ENCODE measurements at places on chromosomes 12 and 14.

DNA sequence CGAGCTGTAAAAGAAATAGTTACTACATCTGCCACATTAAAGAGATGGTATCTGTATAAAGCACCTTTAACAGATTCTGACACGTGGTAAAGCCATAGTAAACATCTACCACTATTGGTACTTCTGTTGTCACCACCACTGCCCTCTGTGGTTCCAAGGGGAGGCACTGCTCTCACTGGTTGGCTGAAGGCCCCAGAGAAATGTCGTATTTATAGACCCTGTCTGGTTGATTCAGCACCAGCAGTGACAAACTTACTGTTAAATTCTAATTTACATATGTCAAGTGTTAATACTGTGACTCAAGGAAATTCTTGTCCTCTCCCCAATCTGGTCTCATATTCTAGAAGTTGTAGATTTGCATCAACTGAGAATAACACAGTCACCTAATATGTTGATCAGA lies 281.1 kb downstream of the ERC1 start:
- DNase-seq = no peak

DNA sequence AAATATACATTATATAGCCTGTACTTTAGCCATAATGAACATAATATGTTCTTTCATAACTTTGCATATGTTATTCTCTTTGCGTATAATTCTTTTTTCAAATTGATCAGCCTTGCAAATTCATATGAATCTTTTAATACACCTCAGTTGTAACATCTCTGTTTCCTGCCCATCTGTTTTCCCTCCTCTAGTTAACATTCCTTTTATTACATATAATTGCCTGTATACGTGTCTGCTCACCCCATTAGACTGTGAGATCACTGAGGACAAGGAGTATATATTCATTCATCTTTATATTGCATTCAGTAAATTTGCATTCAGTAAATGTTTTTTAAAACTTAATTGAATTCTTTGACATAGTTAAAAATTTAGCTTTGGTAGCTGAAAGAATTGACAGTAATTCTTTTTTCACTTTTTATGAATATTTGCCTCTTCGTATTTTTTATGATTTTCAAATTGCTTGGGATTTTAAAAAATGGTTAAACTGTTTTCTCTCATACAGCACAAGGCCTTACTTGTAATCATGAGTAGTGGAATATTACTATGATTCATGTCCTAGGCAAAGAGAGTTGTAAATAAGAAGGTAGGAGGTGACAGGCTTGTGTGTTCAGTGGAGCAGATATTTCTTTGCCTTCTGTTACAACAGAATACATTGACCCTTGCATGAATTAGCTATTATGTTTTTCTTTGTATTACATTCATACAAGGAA lies 32.8 kb upstream of the KLHL42 start:
- peak; percentile 4 for DNase-seq

GRCh38 chr12:52499806-52500560 lies 6.9 kb upstream of the KRT6A start:
- no peak for DNase-seq

DNA sequence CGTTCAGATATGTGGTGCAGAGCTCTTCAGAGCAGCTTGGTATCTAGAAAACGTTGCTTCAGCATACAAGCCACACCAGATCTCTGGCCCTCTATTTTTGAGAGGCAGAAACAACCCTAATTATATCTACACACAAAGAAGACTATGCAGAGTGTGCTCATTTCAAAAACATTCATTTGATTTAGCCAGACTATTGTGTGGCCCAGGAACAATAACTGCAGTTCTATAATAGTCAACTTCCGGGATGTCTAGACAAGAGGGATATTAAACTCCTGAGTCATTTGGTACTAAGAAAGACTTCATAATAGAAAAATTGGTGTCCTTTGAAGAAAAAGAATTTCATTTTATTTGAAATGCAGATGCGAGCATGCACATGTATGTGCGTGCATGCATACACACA lies 153.8 kb downstream of the PELI2 start:
- no peak for DNase-seq

DNA sequence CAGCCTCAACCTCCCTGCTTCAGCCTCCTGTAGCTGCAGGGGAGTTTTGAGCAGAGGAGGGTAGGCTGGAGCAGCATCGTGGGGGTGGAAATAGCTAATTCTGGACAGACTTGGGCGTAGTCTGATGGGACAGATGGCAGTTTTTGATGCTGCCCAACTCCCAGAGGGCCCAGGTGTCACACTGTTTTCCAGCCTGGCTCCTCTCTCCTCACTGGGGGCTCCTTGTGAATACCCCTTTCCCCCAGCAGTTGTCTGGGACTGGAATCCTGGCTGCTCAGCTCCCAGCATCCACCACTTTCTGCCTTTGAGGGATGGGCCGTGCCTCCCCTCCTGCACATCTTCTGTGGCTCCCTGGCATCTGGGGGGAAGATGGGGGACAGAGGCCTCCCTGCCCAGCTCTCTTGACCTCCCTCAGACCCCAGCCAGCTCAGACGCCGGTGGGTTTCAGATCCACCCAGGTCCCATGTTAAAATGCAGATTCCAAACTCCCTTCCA lies 34.0 kb downstream of the SH2B3 start:
- no peak for DNase-seq

DNA sequence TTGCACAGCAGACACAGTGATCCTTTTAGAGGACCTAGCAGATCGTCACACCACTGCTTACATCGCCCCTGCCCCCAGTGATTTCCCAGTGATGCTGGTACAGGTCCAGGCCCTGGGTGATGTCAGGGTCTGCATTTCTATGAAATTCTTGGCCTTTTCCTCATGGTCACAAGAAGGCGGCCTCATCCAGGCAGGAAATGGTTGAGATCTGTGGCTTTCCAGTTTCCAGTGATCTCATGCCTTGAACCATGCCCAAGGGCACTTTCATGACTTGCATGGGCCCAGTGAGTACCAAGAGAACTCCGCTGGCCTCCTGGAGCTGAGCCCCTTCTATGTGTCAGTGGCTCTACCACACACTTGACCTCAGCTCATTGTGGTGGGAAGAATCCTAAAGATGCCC lies 41.9 kb upstream of the BDKRB2 start:
- no peak for DNase-seq

DNA sequence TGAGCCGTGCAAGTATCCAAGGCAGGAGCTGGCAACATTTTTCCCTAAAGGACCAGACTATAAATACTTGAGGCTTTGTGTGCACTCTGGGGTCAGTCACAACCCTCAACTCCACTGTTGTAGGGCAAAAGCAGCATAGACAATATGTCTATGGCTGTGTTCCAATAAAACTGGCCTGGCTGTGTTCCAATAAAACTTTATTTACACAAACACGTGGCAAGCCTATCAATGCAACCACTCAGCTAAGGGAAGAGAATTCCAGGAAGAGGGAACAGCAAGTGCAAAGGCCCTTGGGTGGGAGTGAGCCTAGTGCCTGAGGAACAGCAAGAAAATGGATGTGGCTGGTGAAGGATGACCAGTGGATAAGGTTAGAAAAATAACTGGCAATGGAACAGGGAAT lies 11.3 kb upstream of the FAM181A start:
- no peak for DNase-seq

DNA sequence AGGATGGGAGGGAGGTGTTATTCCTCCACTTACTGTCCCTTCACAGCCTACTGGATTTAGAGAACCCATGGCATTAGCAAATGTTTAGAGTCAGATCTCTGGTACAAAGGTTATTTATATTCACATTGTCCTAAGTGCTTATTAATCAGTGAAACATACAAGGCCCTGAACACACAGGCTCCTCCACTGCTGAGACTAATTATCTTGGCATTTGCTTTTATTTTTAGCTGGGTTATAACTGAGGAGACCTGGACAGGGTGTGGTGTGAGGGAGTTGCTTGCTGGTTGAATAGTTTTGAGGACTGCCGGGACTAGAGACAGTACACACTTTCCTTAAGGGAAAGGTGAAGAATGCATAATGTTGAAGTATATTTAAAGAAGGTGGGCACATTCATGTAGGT lies 77.5 kb downstream of the FIGNL2 start:
- DNase-seq = no peak

DNA sequence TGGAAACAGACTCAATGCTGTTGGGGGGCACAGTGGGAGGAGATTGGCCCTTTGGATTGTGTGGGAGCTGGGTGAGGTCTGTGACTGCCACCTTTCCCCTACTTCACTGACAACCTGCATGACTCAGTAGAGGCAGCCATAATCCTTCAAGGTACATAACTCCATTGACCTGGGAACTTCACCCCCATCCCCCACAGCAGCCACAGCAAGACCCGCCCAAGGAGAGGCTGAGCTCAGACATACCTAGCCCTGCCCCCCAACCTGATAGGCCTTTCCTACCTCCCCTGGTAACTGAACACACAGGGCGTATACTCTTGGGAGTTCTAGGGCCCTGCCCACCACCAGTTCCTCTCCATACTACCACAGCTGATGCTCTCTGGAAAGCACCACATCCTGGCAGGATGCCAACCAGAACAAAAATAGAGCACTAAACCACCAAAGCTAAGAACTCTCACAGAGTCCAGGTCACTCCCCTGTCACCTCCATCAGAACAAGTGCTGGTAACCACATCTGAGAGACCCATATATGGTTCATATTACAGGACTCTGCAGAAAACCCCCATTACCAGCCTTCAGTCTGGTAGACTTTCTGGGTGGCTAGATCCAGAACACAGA lies 703.9 kb downstream of the FSCB start:
- no peak for DNase-seq

DNA sequence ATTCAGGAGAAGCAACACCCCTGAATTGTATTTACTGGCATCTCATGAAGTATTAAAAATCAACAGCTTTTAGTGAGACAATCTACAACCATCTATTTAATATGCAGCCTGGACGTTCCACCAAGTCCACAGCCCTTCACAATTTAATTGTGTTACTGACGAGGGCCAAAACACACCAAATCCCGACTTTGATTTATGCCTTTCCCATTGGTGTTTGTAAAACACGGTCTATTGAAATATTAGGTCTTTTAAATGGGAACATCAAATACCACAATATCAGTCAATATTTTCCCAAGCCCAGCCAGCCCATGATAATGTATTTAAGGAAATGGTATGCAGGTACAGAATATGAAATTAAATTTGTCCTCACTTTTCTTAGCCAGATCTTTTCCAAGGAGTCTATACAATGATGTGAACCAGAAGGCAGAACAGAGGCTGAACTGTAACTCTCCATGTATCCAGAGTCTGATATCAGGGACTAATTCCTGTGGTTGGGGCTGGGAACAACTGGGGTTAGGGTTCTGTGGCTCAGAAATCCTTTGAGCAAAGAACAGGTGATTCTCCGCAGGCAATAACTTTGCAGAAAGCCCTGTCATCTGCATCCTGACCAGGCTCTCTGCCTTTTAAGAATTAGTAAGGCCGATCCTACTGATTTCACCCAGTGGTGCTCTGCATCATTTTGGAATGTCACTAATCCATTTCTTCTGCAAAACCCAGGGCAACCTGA lies 179.3 kb upstream of the GZMB start:
- DNase-seq = no peak

DNA sequence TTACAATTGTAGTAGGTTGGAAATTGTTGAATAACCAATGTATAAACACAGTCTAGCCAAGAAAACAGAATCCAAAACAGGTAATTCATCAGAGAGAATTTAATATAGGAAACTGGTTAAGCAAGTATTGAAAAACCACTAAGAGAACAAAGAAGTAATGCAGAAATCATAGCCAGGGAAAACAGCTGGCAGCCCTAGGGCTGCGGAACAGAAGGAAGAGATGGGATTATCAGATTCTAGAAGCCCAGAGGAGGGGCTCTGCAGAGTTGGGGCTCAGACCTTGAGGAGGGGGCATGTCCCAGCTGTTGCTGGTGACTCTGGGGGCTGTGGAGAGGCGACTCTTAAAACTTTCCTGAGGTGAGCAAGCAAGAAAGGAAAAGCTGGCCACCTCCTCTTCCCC lies 49.4 kb downstream of the CD9 start:
- peak; percentile 60 for DNase-seq

DNA sequence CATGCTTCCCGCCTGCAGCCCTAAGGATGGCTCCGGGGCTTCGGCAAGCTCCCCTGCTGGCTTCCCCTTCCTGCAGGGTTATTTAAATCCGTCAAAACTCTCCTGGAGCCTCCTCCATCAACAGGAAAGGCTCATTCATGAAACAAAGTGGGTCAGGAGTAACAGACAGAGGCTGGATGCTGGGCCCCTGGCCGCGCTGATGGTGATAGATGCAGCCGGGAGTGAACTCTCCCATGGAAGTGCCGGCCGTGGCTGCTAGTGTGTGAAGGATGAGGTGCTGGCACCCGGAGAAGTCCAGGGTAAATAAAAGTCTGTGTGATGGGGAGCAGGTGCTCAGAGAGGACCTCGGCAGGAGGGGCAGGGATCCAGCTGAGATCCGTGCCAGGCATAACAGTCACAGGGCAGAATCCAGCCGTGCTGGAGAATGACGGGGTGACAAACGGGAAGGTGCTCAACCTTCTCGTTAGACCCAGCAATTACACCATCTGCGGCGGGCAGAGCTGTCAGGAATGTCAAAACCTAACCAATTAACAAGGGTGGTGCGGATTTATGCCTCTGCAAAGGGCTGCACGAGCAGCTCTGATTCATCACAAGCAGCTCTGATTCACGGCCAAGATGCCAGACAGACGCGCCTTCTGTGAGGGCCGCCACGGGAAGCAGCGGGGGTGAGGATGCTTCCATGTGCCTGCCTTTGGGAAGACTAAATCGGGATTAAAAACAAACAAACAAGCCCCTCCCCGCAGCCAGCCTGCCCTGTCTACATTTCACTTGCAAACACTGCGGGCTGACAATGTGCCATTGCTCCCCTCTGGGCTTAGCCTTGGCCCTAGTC lies 55.6 kb downstream of the SYNE3 start:
- DNase-seq = peak; percentile 65

DNA sequence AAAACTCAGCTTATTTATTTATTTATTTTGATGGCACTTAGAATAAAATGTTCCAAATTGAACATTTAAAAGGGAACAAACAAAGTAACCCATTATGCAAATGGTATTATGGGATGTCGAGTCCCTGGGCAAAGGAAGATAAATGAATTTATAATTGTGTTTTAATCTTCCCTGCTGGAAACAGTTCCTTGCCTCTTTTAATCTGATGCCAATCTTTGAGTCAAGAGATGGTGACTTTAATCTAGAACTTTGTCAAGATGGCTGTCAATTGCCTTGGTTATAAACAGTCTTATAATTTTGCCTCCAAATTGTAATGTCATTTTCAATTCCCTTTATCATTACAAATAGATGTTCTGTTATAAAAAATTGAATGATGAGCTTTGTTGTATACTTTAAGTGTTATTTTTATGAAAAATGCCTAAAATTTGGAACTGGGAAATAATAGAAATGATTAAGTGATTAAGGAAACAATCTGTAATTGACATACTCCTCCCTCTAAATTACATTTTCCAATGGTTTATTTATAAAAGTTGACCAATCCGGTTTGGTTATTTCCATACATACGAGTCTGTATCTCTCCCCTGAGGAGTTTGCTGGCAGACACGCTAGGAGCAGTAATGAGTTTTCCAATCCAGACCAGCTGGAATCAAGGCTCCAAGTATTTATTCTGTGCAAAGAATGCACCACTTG lies 134.9 kb upstream of the FRMD6 start:
- DNase-seq = peak; percentile 96

- no peak for DNase-seq
Measured at GRCh38 chr14:79298373-79298772, 912.9 kb downstream of the DIO2 start.
